ENCODE measurements at places on chromosomes 2 and 18.

- DNase-seq: no peak
Measured at GRCh38 chr2:234289834-234290590, 206.9 kb downstream of the ARL4C start.

GRCh38 chr2:217614498-217614897, 388.3 kb downstream of the TNS1 start:
- DNase-seq: no peak

DNA sequence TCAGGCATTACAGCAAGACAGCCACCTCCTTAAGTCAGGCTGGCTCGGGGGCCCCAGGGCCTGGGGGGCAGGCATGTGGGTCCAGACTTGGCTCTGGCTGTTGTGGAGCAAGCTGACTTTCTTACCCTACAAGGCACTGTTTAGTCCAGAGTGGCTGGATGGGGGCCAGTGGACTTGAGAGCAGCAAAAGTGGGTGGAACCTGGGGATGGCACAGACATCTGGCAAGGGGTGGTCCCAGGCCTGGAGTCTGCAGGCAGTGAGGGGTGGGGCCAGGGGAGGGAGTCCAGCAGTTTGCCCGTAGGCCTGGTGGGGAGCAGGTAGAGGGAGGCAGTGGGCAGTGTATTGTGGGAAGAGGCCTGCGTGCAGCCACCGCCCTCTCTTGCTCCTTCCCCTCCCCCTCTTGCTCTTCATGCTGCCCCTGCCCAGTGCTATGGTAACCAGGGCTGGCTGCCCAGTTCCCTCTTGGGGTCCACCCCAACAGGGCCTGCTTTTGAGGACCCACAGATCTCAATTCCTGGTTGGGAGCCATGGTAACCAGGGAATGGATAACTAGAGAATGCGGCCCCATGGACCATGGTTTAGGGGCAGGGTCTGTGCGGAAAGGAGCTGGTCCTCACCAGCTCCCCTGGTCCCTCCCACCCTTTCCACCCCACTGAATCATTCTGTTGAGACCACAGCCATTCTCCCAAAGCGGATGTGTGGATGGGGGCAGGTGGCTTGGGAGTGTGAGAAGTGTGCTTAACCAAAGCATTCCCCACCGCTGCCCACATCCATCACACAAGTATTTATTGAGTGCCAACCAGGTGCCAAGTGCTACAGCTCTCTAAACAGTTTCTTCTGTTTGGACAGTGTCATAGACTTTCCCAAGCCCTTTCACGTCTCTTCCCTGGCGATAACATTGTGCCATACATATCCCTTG, 19.3 kb downstream of the SPEG start:
- no peak for DNase-seq

GRCh38 chr2:219472629-219473187, 26.0 kb upstream of the GMPPA start:
- DNase-seq: no peak

DNA sequence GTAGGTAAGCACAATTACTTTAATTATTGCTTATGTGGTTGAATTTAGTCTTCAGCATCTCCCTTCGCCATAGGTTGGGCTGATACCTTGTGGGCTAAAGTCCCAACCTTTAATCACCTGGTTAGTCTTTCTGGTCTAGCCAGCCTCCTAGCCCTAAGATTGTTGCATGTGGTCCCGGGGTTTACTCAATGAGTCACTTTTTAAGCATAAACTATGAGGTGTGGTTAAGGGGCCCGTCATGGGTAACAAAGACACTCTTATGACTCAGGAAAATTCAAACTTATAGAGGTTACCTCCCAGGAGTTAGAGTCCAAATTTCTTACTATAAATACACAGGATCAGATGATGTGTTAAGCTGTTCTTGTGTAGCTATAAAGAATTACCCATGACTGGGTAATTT, 841.6 kb downstream of the TRIB2 start:
- no peak for DNase-seq

- peak; percentile 21 for DNase-seq
Measured at GRCh38 chr2:118881490-118882129, 34.2 kb upstream of the EN1 start.

DNA sequence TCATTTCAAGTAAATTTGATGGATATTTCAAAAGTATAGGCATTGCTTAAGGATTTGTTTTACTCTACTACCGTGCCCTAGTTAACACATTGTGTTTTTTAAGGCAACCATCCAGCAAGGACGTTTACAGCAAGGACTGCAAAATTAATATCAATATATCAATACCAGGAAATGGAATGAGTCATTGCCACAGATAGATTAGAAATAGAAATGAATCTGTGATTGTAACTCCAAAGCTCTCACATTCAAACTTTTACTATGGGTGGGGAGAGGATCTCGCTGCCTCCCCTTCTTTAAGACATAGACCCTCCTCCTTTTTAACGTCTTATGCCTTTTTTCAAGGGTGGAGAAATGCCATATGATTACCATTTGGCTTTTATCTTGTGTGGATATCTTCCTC, 3.8 kb downstream of the CD28 start:
- no peak for DNase-seq

- no peak for DNase-seq
Measured at GRCh38 chr2:1632002-1632348, 112.3 kb downstream of the PXDN start.

GRCh38 chr2:1887915-1888314, 143.6 kb upstream of the PXDN start:
- no peak for DNase-seq

All from caudate nucleus (tissue), 63 donors.